Lower lobe of right lung (tissue), 2 donors: ENCODE measurements at places on chromosomes 5 and 9. TPM values are rescaled to one million over a fixed set of nuclear protein-coding genes. Genes with fewer than 3 reads are reported as not detected.

PNPLA7 gene
- 12.2 TPM for total RNA-seq

OBP2B gene
- total RNA-seq = not detected

SLIT3 gene
- total RNA-seq = 48.6 TPM

MARCOL gene
- not detected for total RNA-seq

FOXD4L3 gene
- total RNA-seq = 0.21 TPM

TERT gene
- not detected for total RNA-seq

DAB2IP gene
- total RNA-seq = 54.1 TPM

CAVIN4 gene
- total RNA-seq = 1.7 TPM

NACC2 gene
- 27.0 TPM for total RNA-seq

FIBCD1 gene
- 1.3 TPM for total RNA-seq

EQTN gene
- not detected for total RNA-seq

LSM11 gene
- 3.1 TPM for total RNA-seq

KIF4B gene
- total RNA-seq = not detected

CREB3 gene
- 28.1 TPM for total RNA-seq

TRIM52 gene
- total RNA-seq = 20.8 TPM

GRCh38 chr5:130068988-130069387, 164.7 kb downstream of the CHSY3 start:
- DNase-seq = no peak
- H3K4me1 ChIP-seq = no peaks in the 10 kb centered on the region
- H3K36me3 ChIP-seq = no peaks in the 10 kb centered on the region
- H3K4me3 ChIP-seq = no peak overlapping the region
- no peaks in the 10 kb centered on the region for H3K27me3 ChIP-seq

GRCh38 chr5:51047369-51047768, 335.9 kb upstream of the ISL1 start:
- H3K4me1 ChIP-seq = no peaks in the 10 kb centered on the region
- H3K27ac ChIP-seq = no peak overlapping the region
- H3K36me3 ChIP-seq = no peaks in the 10 kb centered on the region
- no peak overlapping the region for H3K4me3 ChIP-seq
- no peaks in the 10 kb centered on the region for H3K27me3 ChIP-seq

DNA sequence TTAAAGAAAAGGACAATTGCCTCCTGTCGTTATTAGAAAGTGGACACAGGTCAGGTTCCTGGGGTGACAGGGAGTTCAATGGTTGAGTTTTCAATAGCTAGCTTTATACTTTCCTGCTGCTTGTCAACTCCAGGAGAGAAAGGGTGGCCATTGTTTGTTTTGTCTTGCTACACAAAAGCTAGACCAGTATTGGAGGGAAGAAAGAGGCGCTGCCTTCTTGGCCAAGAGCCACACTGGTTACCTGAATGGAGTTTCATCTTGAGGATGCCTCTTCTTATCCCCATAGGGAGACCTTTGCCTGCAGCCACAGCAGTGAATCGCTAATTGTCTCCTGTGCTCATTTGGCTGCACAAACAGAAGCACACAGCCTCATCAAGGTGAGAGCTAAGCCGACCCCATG, 279.4 kb upstream of the GRIA1 start:
- no peak overlapping the region for H3K27ac ChIP-seq
- H3K36me3 ChIP-seq = no peaks in the 10 kb centered on the region
- no peaks in the 10 kb centered on the region for H3K27me3 ChIP-seq
- H3K4me1 ChIP-seq = no peaks in the 10 kb centered on the region

DNA sequence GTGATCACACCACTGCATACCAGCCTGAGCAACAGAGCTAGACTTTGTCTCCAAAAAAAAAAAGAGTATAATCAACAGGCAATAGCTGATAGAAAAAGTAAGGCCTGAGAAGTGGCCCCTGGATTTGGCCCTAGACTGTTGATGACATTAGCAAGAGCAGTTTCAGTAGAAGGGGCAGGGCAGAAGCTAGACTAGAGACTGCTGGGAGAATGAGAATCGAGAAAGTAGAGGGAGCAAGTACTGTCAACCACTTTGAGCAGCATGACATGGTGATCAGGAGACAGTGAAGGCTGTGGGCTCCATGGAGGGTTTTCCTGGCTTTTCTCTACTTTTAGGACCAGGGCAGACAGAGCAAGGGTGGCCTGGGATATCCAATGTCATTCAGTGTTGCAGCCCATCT, 34.9 kb upstream of the B4GALT1 start:
- H3K36me3 ChIP-seq = no peaks in the 10 kb centered on the region
- no peak overlapping the region for H3K27ac ChIP-seq

- no peak overlapping the region for H3K27ac ChIP-seq
- H3K36me3 ChIP-seq = peaks cover 16% of the 10 kb centered on the region
- no peak for DNase-seq
- H3K4me3 ChIP-seq = no peak overlapping the region
These were observed 4.4 kb downstream of the GPR107 start for GRCh38 chr9:130058154-130058553.

GRCh38 chr9:125878164-125878631, 131.0 kb downstream of the PBX3 start:
- H3K27me3 ChIP-seq = no peaks in the 10 kb centered on the region
- H3K4me1 ChIP-seq = no peaks in the 10 kb centered on the region
- no peak overlapping the region for H3K27ac ChIP-seq

DNA sequence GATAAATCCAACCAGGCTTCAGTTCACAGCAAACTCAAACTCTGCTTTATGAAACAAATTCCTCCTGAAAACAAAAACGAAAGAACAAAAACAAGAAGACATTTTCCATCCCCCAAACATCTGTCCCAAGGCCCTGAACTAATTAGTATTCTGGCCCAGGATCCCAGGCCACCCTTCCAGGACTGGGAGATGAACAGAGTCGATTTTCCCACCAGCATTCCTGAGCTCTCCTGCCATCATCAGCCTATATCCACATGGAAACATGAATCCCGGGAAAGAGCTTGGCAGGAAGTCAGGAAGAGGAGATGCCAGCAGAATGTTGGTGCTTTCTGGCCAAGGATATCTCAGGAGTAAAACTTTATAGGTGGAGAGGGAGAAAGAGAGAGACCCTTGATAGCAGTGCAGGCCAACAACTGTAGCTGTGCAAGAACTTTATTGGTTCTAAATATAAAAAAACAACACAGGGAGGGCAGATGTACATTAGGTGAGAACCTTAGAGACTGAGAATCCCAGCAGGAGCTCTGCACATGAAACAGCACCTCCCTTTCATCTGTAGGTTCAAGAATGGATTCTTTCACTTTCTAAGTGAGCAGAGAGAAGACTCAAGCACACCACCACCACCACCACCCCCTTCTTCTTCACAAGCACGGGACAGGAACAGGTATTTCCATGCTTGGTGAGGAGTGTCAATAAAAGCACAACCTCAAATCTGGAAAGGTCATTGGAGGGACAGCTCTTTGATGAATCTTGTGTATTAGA, 190.7 kb upstream of the TAS2R1 start:
- no peaks in the 10 kb centered on the region for H3K27me3 ChIP-seq
- no peak overlapping the region for H3K4me3 ChIP-seq
- no peaks in the 10 kb centered on the region for H3K4me1 ChIP-seq
- no peak overlapping the region for H3K27ac ChIP-seq
- no peaks in the 10 kb centered on the region for H3K36me3 ChIP-seq

- H3K36me3 ChIP-seq = no peaks in the 10 kb centered on the region
- H3K4me3 ChIP-seq = no peak overlapping the region
- no peak for DNase-seq
- H3K27me3 ChIP-seq = no peaks in the 10 kb centered on the region
These were observed 626.7 kb downstream of the PRR16 start for GRCh38 chr5:121090822-121091221.

GRCh38 chr5:43482490-43483297, 971 bp downstream of the TMEM267 start:
- peaks cover 18% of the 10 kb centered on the region for H3K4me1 ChIP-seq
- no peak for DNase-seq
- H3K36me3 ChIP-seq = no peaks in the 10 kb centered on the region
- H3K4me3 ChIP-seq = peak overlapping the region; percentile 79

DNA sequence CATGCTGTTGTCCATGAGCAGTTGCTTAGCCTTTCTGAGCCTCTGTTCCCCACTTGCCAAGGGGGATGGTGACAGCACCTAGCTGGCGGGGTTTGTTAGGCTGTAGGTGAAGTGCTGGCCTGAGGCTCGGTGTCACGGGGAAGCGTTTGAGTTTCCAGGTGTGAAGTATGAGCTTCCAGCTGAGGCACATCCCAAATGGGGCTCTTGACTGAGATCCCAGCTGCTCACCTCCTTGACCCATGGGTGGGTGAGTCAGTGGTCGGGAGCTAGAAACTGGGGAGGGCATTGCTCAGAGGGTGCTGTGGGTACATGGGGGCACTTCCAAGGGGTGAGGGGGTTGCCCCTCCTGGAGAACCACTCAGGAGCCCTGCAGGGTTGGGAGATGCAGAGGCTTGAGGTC, 26.4 kb upstream of the RNF130 start:
- no peak for DNase-seq
- no peaks in the 10 kb centered on the region for H3K27me3 ChIP-seq
- H3K4me3 ChIP-seq = no peak overlapping the region

- no peaks in the 10 kb centered on the region for H3K36me3 ChIP-seq
- no peak overlapping the region for H3K4me3 ChIP-seq
- peaks cover 7% of the 10 kb centered on the region for H3K4me1 ChIP-seq
- H3K27ac ChIP-seq = no peak overlapping the region
- DNase-seq = no peak
- no peaks in the 10 kb centered on the region for H3K27me3 ChIP-seq
These were observed 277.5 kb downstream of the PLK2 start for GRCh38 chr5:58182287-58182841.

DNA sequence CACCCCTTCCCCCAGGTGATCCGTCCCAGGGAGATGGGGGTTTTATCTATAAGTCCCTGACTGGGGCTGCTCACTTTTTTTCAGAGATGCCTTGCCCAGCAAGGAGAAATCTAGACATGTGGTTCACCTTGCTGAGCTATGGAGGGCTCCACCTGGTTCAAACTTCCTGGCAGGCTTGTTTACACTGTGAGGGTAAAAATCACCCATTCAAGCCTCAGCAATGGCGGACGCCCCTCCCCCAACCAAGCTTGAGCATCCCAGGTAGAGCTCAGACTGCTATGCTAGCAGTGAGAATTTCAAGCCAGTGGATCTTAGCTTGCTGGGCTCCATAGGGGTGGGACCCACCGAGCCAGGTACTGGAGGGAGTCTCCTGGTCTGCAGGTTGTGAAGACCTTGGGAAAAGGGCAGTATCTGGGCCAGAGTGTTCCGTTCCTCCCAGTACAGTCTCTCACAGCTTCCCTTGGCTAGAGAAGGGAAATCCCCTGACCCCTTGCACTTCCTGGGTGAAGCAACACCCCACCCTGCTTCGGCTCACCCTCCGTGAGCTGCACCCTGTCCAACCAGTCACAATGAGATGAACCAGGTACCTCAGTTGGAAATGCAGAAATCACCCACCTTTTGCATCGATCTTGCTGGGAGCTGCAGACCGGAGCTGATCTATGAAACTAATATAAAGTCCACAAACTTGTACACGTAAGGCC, 231.7 kb downstream of the CTNND2 start:
- no peak overlapping the region for H3K4me3 ChIP-seq
- DNase-seq = no peak
- no peak overlapping the region for H3K27ac ChIP-seq
- H3K4me1 ChIP-seq = no peaks in the 10 kb centered on the region
- H3K36me3 ChIP-seq = no peaks in the 10 kb centered on the region

- no peaks in the 10 kb centered on the region for H3K27me3 ChIP-seq
- no peaks in the 10 kb centered on the region for H3K36me3 ChIP-seq
- H3K4me1 ChIP-seq = no peaks in the 10 kb centered on the region
- H3K27ac ChIP-seq = no peak overlapping the region
- DNase-seq = no peak
These were observed 69.0 kb upstream of the SNX2 start for GRCh38 chr5:122705851-122706250.

DNA sequence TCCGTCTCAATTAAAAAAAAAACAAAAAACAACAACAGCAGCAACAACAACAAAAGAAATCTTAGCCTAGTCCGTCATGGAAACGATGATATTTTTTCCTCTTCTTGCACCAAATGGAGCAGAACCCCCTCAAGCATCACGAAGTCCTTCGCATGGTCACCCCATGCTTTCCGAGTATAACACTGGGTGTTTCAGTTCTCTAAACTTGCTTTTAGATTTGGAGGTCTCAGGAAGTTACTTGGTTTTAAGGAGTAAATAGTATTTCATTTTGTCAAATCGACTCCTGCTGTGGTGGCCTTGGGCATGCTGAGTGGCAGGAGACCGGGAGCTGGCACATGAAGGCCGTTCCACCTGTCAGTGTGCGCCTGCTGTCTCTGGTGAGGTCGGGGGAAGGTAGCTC, 118.5 kb upstream of the CACNA1B start:
- no peak overlapping the region for H3K4me3 ChIP-seq
- H3K4me1 ChIP-seq = no peaks in the 10 kb centered on the region
- no peaks in the 10 kb centered on the region for H3K27me3 ChIP-seq
- H3K36me3 ChIP-seq = peaks cover 89% of the 10 kb centered on the region
- H3K27ac ChIP-seq = no peak overlapping the region

DNA sequence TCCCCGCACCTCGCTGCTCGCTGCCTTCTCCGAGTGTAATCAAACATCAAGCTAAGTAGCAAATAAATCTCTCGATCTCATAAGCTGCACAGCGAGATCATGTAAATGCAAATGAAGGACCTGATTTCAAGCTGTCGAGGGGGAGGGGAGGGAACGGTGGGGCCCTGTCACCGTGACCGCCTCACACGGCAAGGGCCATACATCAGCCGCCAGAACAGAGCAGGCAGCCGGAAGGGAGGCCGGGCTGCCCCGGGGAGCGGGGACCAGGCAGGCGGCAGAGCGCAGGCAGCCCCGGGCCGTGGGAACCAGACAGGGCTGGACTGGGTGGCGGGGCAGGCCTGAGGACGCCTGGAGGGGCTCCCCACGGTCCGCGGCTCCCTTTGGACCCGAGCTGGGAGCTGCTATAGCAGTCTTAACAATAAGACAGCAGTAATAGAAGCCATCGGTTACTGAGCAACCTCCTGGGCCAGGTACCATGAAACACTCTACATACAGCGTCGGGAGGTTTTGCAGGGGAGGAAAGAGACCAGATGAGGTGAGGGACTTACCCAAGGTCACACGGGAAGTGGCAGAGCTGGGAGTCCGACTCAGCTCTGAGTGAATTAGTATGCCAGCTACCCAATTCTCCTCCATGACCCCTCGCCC, 76.8 kb downstream of the CFAP77 start:
- no peak overlapping the region for H3K27ac ChIP-seq
- peaks cover 70% of the 10 kb centered on the region for H3K27me3 ChIP-seq
- H3K36me3 ChIP-seq = no peaks in the 10 kb centered on the region
- H3K4me1 ChIP-seq = no peaks in the 10 kb centered on the region
- DNase-seq = no peak

DNA sequence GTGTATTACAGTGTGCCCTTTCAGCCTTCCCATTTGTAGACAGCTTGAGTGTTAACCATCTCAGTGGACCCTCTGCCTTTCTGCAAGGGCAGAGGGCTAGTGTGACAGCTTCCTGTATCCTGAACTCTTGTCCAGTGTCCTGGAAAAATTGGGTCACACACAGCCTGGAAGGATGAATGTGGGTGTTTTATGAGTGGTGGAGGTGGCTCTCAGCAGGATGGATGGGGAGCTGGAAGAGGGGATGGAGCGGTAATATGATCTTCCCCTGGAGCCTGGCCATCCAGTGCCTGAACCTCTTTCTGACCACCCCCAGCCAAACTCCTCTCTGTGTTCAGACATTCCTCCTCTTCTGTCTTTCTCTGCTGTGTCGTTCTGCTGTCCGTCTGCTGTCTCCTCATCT, 113.0 kb downstream of the KIF4B start:
- H3K4me1 ChIP-seq = no peaks in the 10 kb centered on the region
- no peak overlapping the region for H3K27ac ChIP-seq
- no peaks in the 10 kb centered on the region for H3K36me3 ChIP-seq
- DNase-seq = no peak
- H3K4me3 ChIP-seq = no peak overlapping the region
- H3K27me3 ChIP-seq = no peaks in the 10 kb centered on the region

- H3K4me1 ChIP-seq = peaks cover 16% of the 10 kb centered on the region
- peak overlapping the region; percentile 40 for H3K27ac ChIP-seq
- H3K36me3 ChIP-seq = peaks cover 95% of the 10 kb centered on the region
- no peak overlapping the region for H3K4me3 ChIP-seq
These were observed 70.0 kb downstream of the SECISBP2 start for GRCh38 chr9:89388084-89388867.
